T47D (cell line): ENCODE measurements at places on chromosomes 12 and 14.

GRCh38 chr12:122859303-122860039 is 24.2 kb downstream of the HIP1R start:
- no peak for DNase-seq

DNA sequence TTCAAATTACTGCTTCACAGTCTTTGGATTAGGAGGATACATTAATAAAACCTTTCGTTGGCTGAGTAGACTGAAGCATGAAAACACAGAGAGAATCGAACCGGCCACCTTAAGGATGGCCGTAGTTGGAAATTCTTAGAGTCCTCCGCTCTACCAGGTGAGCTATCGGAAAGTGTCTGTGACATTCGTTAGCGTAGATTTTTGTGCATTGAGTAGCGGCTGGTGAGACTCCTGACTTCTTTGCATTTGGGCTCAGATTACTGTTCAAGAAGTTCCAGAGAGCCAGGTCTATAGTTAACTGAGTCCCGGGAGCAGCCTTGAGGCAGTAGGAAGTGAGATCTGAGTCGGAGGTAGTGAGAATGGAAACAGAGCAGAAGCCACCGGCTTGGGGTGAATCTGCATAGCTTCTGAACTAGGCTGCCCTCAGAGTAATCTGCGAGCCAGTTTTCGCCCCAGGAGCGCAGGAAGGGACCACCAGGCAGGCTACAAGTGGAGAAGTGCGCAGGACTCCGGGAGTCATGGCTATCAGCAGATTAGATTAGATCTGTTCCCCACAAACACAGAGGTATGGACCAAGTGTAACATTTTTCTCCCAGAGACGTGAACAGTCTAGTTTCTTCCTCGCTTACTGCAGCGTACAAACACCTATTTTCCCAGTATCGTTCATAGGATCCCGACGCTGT is 11.0 kb downstream of the OR6S1 start:
- DNase-seq: peak; percentile 42

DNA sequence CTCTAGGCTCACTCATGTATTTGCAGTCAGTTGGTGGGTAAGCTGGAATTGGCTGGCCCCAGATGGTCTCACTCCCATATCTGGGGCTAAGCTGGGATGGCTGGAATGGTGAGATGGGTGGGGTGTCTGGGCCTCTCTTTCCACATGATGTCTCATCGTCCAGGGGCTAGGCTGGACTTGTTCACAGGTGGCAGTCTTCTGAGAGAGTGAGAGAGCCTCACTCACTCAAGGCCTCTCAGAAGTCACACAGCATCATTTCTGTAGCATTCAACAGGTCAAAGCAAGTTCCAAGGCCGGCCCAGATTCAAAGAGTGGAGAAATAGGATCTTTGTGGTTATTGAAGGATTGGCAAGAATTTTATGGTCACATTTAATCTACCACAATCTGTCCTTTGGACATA is 102.7 kb downstream of the UNC79 start:
- DNase-seq: no peak

GRCh38 chr12:92568691-92569090 is 134.1 kb upstream of the PLEKHG7 start:
- no peak for DNase-seq

- DNase-seq: no peak
These were observed 351.0 kb downstream of the NAV3 start for GRCh38 chr12:78181544-78182162.

- no peak for DNase-seq
These were observed 113.2 kb downstream of the TRMT5 start for GRCh38 chr14:60867503-60868172.

- DNase-seq: no peak
These were observed 45.8 kb upstream of the TBX3 start for GRCh38 chr12:114729731-114730130.
